Daoy (cell line): ENCODE measurements at places on chromosomes 13 and 19.

GRCh38 chr13:90615767-90616166 is 731.7 kb upstream of the MIR17HG start:
- DNase-seq, result no peak

DNA sequence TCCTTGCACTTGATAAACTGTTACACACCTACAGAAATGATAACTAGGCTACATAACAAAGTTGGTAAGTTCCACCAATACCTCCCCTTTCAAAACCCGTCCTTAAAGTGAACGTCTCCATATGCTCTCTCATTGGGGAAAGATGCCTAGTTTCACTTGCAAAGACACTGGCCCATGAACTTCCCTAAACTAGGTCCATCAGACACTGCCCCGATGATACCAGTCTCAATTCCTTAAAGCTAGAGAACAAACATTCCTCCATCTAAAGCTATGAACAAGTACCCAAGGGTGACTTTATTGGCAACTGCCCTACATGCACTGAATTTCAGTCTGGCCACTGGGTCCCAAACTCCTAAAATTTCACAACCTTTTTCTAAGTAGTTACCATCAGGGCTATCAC is 39.9 kb downstream of the FOXO1 start:
- DNase-seq, result no peak

DNA sequence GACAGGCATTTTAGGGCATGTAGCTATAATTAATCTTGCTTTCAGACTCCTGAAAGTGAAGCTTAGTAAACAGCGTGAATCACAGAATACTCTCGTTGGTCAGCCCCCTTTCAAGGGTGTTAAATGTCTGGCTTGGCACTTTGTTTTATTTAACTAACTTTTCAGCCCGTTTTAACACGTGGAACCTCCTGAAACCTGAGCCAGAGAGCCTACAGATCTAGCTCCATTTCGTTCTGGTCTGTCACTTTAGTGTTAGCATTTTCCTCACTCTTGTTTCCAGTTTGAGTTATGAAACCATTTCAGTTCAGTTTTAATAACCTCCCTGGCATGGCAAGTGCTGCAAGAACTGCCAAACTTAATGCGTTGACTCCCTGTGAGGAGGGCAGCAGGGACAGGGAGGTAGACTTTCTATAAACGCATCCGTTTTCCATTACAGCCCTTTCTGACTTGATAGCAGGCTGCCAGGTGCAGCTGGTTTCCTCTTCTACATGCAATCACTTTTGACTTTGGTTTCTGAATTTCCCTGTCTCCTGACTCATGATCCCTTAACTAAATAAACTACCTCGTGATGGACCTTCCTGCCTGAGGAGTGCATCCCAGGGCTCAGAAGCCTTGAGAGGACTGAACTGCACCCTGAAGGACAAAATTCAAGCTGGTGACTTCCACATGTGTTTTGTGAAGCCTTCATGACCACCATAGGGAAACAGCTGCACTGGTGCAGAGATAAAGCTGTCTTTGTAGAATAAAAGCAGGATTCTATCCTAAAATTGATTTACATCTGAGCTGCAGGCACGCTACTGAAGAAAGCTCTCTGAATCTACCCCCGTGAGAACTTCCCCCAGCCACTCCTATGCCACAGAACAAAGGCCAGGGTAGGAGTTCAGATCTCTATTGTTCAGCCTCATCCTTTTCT is 192.6 kb downstream of the DLEU7 start:
- DNase-seq, result peak; percentile 54

- peak; percentile 67 for DNase-seq
Measured at GRCh38 chr13:43307921-43308433, 284.6 kb downstream of the DNAJC15 start.

GRCh38 chr13:36323951-36324566 is 22.1 kb downstream of the SPART start:
- DNase-seq, result no peak

DNA sequence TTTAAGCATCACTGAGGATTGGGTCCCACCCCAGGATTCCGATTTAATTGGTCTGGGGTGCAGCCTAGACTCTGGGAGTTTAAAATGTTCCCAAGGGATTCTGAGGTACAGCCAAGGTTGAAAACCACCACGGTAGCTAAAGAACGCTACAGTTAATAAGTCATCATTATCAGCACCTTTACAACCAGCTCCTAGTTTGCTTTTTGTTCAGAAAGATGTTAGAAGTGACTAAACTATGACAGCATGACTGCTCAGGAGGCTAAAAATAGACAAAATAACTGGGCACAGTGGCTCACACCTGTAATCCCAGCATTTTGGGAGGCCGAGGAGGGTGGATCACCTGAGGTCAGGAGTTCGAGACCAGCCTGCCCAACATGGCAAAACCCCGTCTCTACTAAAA is 11.7 kb upstream of the EPSTI1 start:
- DNase-seq, result no peak

DNA sequence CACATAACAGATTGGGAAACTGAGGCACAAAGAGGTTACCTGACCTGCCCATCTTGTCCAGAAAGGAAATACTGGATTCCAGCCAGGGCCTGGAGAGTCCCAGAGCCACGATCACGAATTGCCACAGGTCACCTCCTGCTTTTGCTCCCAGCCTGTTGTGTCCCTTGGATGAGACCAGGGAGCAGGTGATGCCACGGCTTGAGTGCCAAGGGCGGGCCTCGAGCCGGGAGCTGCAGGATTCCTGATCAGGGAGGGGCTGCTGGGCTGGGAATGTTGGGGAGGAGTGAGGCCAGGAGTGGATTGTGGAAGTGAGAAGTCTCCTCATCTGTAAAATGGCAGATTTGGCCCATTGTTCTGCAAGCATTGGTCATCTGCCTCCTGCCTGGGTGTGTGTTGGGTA is 29.4 kb downstream of the DNM2 start:
- DNase-seq, result no peak

GRCh38 chr13:32447894-32448623 is 20.1 kb upstream of the N4BP2L1 start:
- no peak for DNase-seq

- DNase-seq, result no peak
Measured at GRCh38 chr19:13058951-13059660, 43.6 kb downstream of the LYL1 start.
